ENCODE measurements at places on chromosomes 6 and 20.

DNA sequence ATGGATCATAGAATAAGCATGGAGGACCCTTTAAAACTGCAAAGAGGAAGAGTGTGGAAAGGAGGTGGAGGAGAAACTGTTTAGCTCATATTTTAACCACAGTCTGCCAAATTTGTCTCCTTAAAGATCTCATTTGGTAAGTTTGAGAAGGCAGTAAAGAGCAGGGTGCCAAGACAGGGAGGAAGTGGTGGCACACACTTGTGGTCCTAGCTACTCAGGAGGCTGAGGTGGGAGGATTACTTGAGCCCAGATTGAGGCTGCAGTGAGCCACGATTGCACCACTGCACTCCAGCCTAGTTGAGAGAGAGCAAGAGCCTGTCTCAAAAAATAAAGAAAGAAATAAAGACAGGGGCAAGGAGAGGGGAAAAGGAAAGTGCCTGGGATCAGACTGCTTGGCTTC, 16.8 kb upstream of the DCBLD1 start:
- DNase-seq = no peak

GRCh38 chr6:156589281-156589680, 187.9 kb upstream of the ARID1B start:
- DNase-seq = no peak

GRCh38 chr20:38158701-38159351, 6.2 kb downstream of the TGM2 start:
- DNase-seq = peak; percentile 59

DNA sequence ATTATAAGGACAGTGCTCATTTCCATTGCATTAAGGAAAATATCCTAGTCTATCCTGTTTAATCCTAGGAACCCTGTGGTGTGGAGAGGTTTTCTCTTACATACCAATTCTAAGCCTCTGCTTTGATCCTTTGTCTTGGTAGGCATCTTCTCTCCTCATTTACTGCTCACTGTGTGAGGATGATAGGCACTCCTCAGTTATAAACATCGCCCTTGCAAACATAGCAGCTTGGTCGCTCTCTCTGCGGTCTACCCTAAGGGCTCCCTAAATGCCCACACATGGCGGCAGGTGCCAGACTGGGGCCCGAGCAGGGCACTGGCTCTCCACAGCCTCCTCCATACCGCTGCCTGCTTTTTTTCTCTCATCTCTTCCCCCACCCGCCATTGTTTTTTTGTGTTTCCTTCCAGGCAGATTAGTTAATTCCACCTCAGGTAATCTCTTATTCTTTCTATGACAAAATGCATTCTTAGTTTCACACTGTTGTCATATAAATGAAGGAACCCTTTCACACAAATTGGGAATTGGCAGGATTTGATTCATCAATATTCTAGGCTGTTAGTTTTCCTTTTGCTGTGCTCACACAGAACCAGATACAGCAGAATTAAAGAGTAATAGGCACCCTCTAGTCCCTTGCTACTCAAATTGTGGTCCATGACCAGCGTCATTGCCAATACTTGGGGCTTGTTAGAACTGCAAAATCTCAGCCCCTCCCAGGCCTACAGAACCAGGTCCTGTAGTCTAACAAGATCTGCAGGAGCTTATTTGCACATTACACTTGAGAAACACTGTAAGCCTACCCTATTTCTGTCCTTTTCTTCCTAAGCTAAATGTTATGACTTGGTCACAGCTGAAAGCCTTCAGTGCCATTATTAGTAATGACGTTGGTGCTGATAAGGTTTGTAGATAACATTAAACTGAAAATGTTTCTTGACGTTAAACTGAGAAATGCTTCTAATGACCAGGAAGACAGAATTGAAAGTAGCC, 36.3 kb downstream of the CARMIL1 start:
- no peak for DNase-seq

DNA sequence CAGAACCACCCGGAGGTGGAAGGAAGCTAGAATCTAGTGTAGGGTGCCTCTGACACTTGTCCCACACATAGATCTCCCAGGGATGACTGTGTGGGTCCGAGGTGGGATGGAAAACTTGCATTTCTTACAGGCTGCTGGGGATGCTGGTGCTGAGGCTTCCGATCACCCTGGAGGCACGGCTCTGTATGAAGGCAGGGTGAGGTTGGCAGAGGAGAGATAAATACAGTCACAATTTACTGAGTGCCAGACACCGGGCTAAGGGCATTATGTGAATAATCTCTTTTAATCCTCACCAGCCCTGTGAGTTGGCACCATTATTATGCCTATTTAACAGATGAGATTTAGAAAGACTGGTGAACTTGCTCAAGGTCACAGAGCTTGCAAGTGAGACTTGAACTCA, 250.2 kb upstream of the RREB1 start:
- DNase-seq = no peak

DNA sequence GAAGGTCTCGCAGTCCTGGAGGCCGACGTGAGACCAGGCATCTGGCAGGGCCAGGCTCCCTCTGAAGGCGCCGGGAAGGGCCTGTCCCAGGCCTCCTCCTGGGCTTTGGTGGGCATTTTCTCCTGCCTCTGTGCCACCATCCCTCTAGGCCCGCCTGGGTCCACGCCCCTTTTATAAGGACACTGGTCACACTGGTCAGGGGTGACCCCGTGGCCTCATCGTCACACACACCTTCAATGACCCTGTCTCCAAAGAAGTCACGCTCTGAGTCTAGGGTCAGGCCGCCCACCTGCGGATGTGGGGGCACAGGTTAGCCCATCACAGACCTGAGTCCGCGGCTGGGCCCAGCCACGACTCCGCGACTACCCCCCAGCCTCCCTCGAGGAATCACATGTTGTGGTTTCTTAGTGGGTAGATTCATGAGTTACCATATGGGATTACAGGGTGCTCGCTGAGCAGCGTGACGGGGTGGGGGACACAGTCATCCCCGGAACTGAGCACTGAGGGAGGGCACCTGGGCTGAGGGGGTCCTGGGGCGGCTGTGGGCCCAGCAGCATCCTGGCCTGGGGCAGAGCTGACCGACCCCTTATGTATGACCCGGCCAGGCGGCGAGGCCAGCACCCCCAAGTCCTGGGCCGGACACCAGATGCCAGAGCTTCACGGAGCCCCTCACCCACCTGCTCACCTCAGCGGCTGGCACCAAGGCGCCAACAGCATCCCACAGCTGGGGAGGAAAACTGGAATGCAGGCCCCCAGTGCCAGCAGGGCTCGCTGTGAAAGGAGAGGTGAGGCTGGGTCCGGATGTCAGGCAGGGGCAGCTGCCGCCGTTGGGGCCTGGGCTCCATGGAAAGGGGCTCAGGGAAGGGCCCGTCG, 115.9 kb downstream of the DLL1 start:
- no peak for DNase-seq

DNA sequence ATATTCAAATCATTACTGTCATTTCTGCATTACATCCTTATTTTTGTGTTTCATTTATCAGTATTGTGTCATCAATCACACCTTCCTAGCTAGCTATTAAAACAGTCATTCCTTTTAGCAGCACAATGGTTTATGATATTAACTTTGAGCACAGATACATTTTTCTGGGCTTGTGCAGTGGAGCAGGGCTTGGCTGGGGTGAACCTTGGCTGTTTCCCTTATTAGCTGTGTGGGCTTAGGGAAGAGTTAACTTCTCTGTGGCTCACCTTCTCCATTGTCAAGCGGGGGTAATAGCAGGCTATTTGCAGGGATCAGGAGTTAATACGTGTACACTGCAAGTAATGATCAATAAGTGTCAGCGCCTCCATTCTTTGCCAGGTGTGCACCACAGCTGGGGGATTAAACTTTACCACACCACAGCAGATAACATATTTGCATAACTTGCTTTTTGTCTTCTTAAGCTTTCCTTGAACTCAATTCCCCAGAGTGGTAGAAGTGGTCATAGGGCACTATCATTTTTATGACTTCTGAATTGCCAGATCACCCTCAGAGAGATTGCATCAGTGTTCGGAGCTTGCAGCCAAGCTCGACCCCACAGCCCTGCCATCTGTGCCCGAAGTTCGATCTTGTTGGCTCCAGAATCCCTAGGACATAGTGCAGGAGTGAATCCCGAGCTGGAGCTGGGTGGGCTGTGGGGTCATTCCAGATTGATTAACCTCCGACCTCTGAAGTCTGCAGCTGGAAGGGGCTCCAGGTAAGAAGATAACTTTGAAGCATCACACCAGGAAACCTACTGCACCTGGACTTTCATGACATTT, 1.5 kb upstream of the PYGB start:
- DNase-seq = no peak

DNA sequence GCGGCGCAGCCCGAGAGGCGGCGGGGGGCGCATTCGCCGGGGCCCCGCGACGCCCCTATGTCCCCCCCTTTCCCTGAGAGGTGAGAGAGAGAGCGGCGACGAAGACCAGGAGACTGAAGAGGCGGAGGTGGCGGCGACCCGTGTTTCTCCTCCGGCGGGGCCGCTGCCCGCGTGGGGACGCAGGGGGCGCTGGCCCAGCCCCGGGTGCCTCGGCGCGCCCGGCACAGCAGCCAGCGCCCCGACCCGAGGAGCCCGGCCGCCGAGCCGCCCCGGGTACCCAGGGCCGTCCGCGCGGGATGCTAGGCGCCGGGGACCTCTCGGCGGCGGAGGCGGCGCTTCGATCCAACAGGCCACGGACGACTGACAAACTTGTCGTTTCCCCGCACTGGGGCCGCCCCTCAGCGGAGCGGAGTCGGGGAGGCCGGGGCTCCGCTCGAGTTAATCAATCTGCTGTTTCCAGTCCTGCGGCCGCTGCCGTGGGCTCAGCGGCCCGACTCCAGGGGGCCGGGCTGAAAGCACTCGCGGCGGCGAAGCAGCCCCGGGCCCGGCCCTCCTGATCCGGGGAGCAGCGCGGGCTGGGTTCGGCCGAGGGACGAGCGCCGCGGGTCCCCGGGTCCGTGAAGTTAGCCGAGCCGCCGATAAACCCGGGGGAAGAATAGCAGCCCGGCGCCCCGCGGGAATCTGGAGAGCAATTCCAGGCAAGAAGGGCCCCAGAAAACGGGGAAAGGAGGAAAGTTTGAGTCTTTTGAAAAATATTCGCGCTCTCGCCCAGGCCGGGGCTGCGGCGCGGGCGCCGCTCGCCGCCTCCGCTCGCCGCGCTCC, 631 bp downstream of the MDGA1 start:
- no peak for DNase-seq

- DNase-seq = peak; percentile 10
These were observed 187.4 kb upstream of the PROKR2 start for GRCh38 chr20:5504061-5504739.

DNA sequence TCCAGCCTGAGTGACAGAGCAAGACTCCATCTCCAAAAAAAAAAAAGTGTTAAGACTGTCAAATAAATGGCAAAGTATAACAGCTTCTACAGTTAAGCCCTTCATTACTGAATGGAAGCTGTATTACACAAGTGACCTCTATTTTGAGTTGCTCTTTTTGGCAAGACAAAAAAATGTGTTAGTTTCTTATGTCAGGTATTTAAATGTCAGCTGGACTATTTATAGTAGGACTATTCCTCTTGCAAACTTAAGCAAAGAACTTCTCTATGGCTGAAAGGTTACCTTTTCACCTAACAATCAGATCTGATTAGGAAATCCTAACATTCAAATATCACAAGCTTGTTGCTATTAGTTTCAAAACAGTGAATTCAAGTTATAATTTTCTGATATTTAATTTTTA, 12.4 kb downstream of the UBE2V1 start:
- DNase-seq = no peak

DNA sequence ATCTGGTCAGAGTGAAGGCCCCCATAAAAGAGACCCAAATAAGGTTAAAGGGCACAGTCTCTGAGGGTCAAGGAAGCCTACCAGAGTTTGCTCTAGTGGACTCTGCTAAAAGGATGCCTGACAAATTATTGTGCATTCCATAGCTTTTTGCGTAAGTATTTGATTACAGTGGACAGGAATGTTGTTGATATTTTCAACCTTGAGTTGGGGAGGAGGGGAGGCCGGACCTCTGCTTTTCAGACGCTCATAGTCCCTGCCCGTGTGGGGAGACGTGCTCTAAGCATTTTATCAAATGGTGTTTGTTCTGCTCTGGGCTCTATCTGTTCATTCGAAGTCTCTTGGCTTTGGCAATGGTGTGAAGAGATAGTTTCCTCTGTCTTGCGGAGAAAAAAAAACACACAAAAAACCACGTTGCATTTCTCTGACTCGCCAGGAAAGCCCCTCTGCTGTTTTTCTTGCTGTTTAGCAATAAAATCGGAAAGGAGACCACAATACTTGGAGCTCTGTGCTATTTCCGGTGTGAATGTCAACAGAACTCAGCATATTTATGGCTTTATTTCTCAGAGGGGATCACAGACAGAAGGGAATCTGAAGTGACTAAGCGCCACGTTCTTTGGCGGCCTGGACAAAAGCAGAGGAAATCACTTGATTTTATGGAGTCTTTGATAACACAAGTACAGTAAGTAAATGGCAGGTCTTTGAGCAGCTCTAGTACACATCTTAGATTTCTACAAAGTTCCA, 159.8 kb downstream of the ZFP64 start:
- no peak for DNase-seq

GRCh38 chr6:45293306-45293705, 34.8 kb upstream of the RUNX2 start:
- DNase-seq = no peak

DNA sequence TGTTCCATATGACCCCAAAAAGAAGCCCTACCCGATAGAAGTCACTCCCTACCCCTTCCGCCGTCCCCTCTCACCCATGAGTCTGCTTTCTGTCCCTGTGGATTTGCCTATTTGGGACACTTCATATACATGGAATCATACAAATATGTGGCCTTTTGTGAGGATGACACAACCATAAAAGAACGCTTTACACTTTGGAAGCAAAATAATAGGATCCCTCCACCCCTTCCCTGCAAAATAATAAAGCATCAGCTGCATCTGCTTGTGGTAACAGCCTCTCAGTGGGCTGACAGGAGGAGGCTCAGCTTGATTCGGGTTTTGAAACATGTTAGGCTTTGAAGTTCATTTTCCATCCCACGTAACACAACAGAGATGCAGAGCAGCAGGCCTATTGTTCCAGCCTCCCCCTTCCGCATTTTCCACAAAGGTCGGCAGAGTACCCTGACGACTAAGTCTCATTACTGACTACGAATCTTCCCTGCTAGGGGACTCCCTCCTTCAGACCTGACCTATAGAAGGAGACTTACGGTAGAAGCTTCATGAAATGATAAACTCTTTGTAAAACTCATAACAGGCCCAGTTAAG, 99.1 kb downstream of the ALDH8A1 start:
- DNase-seq = no peak

DNA sequence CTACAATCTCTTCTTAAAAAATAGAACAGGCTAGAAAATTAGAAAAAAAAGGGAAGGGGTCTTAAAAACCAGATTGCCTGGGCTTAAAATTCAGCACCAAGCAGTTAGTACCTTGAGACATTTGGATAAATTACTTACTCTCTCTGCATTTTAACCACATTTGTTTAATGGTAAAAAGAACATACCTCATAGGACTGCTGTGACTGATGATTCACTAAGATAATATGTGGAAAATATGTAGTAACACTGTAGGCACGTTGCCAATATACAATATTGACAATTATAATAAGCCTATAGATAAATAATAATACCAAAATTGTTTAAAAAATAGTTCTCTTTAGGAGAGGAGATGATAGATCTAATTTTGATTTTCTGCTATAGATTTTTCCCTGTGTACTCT, 750.4 kb downstream of the TENT5A start:
- DNase-seq = no peak

- DNase-seq = no peak
These were observed 838.0 kb downstream of the DHX35 start for GRCh38 chr20:39800111-39800510.

- no peak for DNase-seq
These were observed 182.2 kb downstream of the FARS2 start for GRCh38 chr6:5443491-5443890.

GRCh38 chr6:6969761-6970223, 138.0 kb upstream of the RREB1 start:
- DNase-seq = peak; percentile 32

GRCh38 chr6:147103007-147103406, 101.2 kb upstream of the STXBP5 start:
- no peak for DNase-seq

All from erythroblast (primary cell).